Activated CD4-positive, alpha-beta T cell treated with anti-CD3 and anti-CD28 coated beads for 24 hours (primary cell): ENCODE measurements at places on chromosomes 12 and 14.

DNA sequence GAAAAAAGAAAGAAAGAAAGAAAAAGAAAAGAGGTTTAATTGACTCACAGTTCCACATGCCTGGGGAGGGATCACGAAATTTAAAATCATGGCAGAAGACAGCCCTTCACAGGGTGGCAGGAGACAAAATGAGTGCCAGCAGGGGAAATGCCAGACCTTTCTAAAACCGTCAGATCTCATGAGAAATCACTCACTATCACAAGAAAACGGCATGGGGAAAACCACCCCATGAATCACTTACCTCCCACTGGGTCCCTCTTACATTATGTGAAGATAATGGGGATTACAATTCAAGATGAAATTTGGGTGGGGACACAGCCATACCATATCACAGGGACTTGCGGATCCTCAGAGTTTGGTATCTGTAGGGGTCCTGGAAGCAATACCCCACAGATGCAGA is 16.3 kb upstream of the EGLN3 start:
- no peak for DNase-seq

- no peak for DNase-seq
Observed at GRCh38 chr12:113235976-113236375, 14.7 kb downstream of the TPCN1 start.

- no peak for DNase-seq
Observed at GRCh38 chr14:37697489-37698121, 102.2 kb downstream of the TTC6 start.

DNA sequence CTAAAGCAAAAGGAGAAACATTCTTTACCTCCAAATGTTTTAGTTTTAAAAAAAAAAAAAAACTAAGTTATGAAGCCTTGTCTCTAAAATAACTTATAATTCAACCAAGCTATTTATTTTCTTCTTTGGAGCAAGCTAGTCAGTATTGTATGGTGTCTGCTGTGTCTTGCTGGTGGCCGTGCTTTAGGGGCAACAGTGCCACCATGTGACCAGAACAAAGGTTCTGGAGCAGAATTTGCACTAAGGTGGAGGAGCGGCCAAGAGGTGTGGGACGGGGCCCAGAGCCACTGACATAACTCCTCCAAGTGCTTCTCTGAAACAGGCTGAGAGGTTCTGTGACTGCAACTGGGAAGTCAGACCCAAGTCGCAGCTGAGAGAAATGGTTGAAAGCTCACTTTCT is 4.5 kb downstream of the FICD start:
- DNase-seq = no peak

GRCh38 chr12:105992849-105993740 is 145.7 kb downstream of the NUAK1 start:
- DNase-seq = no peak

DNA sequence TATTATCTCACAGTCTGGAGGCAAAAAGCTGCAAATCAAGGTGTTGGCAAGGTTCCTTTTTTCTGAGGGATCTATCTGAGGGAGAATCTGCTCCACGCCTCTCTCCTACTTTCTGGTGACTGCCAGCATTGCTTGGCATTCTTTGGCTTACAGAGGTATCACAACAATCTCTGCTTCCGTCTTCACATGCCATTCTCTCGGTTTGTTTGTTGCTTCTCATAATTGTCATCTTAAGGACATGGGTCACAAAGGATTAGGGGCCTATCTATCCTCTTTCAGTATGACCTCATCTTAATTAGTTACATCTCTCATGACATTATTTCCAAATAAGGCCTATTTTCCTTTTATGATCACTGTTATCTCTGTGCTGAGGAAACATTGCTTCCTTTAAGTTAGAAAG is 345.0 kb downstream of the FOXG1 start:
- no peak for DNase-seq

- DNase-seq = no peak
Observed at GRCh38 chr12:121009741-121010140, 6.5 kb downstream of the C12orf43 start.

DNA sequence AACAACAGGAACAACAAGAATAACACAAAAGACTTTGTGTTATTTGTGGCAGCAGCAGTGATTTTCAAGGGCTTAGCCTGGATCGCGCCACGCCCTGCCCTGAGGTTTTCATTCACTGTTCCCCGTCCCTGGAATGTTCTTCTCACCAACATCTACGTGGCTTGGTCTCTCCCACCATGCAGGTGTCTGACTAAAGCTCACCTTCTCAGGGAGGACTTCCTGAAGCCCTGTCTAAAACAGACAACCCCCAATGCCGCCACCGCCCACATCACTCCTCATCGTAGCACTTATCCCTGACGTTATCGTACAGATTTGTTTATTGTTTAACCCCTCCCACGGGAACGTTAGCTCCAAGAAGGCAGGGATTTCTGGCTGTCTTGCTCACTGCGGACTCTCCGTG is 40.4 kb downstream of the P2RX4 start:
- no peak for DNase-seq

- DNase-seq = no peak
Observed at GRCh38 chr12:22372277-22372837, 37.9 kb upstream of the ST8SIA1 start.

- DNase-seq = no peak
Observed at GRCh38 chr14:21215130-21215878, 53.9 kb downstream of the HNRNPC start.

DNA sequence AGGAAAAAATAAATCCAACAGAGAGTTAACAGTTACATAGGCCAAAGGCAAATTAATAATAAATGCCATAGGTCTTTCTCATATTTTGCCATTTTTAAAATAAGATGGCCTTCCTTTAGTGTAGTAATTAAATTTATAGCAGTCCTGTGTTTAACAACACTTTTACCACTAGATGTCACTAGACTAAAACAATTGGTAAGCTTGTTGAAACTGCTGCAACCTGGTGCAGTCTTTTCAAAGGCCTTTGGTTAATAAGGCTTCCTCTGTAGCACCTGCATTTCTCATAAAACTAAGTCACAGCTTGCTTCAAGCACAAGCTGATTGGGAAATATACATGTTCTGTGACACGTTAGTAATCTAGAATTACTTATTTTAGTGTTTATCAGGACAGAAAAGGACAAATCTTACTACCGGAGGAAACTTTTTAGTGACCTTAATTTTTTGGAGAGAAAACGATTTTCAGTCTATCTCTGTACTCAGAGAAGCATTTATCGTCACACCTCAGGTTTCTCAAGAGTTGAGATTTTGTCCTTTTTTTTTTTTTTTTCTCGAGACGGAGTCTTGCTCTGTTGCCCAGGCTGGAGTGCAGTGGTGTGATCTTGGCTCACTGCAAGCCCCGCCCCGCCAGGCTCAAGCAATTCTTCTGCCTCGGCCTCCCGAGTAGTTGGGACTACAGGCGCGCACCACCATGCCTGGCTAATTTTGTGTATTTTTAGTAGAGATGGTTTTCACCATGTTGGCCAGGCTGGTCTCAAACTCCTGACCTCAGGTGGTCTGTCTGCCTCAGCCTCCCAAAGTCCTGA is 20.0 kb downstream of the BORCS5 start:
- DNase-seq = no peak

DNA sequence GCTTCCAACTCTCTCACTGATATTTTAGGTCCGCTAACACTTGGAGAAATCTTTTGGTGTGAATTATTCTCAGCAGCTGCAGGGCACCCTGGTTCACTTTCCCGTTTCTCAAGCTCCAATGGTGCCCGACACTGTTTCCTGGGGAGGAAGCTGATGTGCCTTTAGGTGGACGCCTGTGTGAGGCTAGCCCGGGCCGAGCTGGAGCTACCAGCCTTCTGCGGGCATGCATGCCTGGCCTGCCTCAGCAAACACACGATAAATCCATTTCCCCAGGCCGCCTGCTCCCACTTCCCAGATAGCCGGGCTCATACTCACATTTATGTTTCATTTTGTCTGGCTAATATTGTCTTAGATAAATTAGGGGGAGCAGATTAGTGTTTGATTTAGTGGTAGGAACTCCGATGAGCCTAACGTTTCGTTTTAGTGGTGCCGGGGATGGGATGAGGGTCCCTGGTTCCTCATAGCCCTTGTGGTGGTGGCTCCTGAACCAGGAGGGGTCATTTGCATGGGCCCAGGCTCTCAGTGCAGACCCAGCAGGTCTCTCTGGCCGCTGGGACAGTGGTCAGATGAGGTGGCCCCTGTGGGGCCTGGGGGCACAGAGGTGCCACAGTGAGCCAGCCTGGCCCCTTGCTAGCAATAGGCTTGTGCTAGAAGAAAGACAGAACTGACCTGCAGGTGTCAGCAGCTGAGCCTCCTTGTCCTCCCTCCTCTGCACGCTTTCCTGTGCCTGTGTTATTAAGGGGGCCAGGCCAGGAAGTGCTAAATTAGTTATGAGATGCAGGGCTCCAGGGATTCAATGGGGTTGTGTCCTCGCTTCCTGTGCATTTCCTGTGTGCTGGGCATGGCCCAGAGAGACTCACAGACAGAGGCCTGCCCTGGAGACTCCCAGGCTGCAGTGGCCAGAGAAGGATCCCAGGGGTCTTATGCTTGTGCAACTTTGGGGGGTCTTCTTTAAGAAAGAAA is 88.3 kb downstream of the KIF26A start:
- DNase-seq = no peak

- DNase-seq = no peak
Observed at GRCh38 chr12:104276273-104277131, 27.0 kb upstream of the EID3 start.

- DNase-seq = no peak
Observed at GRCh38 chr14:66982247-66982646, 207.0 kb upstream of the GARIN2 start.

- DNase-seq = no peak
Observed at GRCh38 chr14:76138119-76138757, 13.5 kb upstream of the GPATCH2L start.

DNA sequence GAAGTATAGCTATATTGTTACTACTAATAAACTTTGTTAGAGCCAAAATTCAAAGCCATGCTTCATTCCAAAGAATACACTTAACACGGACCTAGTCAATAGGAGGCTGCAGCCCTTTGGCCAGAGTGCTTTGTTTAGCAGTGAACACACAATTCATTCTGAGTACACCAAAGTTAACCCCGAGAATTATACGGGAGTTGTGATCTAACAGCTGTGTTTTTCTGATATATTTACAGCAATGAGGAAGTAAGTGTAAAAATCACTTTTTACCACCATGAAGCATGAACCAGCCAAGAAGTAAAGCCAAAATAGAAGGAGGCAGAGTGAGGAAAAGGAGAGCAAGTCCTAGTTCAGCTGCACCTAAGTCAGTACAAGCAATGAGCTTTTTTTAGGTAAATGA is 156.8 kb upstream of the PDE3A start:
- no peak for DNase-seq

GRCh38 chr12:101563212-101563611 is 31.6 kb upstream of the MYBPC1 start:
- no peak for DNase-seq

GRCh38 chr12:101174541-101174940 is 35.5 kb downstream of the SLC5A8 start:
- no peak for DNase-seq

DNA sequence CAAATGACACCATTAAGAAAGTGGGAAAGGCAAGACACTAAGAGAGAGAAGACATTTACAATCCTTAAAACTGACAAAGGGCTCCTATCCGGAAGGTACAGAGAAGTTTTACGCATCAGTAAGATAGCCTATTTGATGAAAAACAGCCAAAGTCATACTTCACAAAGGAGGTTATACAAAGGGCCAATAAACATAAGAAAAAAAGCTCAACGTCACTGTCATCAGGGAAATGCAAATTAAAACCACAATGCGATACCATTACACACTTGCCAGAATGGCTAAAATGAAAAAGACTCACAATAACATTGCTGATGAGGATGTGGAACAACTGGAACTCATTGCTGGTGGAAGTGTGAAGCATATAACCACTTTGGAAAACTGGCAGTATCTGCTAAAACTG is 168.6 kb upstream of the FAR2 start:
- DNase-seq = no peak

DNA sequence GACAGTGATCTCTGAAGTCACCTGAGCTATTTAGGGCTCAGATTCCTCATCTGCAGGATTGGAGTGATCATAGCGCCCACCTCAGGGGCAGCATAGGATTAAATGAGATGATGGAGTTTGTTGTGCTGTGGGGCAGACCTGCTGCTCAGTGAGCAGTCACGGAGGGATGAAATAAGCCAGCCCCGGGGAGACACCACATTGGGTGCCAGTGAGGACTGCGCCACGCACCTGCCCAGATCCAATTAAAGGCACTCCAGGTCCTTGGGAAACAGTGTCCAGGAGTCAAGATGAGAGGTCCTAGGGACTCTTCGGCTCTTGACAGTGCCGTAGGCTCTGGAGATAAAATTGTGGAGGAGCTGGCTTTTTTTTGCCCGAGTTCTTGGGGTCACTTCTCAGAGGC is 166.2 kb downstream of the ADGRD1 start:
- DNase-seq = no peak

DNA sequence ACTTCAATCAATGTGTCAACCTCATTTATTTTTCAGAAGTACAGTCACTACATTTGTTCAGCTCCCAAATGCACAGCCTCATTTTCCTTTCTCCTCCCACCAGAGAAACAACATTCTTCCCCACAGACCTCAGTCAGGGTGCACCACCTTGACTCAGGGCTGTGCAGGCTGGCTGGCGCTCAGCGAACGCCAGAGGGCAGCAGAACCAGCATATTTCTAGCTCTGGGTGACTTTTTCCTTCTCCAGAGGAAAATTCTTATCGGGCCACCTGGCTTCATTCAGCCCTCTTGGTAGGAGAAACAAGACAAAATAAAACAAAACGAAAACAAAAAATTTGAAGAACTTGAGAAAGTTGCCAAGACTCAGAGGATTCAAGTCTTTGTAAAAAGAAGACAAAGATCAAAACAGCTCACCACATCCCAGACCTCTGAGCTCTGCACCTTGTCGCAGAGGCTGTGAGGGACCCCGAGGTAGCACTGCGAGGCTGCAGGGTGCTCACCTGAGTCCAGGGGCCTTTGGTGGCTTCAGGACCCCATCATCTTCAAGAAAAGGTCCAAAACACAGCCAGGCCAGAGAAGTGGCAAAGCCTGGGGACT is 33.7 kb downstream of the PAH start:
- peak; percentile 7 for DNase-seq

GRCh38 chr14:88352698-88353097 is 29.6 kb upstream of the KCNK10 start:
- no peak for DNase-seq

GRCh38 chr12:53746592-53747092 is 5.1 kb downstream of the CISTR start:
- DNase-seq = peak; percentile 82

DNA sequence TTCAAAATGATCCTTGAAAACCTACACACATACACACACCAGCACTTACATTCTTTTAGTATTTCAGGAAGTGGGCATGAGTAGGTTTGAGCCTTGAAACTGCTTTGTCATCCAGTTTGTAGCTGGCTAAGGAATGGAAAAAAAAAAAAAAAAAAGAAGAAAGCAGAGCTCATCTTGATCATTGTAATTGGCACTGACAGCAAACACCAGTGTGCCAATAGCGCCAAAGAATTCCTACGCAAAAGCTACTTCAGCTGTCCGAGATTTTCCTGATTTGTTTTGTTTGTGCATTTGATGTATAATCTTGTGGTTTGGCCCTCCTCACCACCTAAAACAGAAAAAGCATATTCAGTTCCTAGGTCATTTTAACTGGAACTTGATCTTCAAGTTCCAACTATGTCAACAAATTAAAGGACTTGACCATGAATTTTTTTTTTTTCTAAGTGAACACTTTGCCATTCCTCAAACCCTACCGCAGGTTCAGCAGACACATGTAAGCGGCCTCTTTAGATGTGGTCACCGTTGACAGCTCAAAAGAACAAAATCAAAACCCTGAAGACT is 57.3 kb downstream of the FLRT2 start:
- no peak for DNase-seq

GRCh38 chr14:78508023-78508422 is 337.9 kb downstream of the NRXN3 start:
- no peak for DNase-seq

GRCh38 chr14:74941676-74942097 is 13.7 kb downstream of the PGF start:
- peak; percentile 45 for DNase-seq
